ENCODE measurements at places on chromosomes 6 and 20.

GRCh38 chr6:153677522-153677921 lies 361.5 kb upstream of the OPRM1 start:
- DNase-seq, result no peak

DNA sequence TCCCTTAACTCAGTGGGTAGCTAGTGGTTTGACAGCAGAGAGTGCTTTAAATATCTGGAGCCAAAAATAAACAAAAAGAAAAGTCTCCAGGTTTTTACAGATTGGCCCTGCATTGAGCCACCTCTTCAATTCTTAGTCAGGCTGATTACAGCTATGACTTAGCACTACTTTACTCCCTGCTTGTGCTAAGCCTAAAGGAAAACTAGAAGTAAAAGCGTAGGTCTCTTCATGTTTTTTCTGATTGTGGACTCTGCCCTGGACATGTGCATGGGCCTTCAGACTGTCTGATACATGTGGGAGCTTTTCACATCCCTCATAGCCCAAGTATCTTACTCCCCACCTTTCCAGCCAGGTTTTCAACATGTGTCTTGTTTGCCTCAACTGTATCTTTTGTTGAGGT lies 33.3 kb downstream of the KPNA5 start:
- DNase-seq, result no peak

- no peak for DNase-seq
Measured at GRCh38 chr6:51199733-51200260, 381.1 kb downstream of the TFAP2B start.

DNA sequence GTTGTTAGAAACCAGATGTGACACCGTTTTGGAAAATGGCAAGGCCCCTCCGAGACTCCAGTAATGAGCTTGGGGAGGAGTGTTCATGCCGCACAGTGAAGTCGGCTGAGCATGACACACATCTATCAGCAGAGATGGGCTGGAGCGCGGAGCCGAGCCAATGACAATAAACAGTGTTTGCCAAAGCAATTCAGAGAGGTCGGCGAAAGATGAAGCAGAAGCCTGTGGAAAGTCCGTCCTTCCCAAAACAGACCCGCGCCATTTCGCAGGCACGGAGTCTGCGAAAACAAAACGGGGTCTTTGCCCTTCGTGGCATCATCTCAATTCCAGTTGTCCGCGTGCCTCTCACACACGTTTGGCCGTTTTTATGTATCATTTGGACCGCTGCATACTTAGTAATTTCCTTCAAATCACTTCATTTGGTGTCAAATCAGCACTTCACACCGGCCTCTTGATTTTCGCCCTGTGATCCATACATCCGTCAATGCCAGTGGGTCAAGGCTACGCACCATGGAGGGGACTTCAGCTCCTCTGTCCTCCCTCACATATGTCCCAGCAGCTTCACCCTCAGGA lies 71.3 kb downstream of the SULF2 start:
- no peak for DNase-seq

- no peak for DNase-seq
Measured at GRCh38 chr6:132286298-132287019, 114.8 kb downstream of the MOXD1 start.

GRCh38 chr6:108806171-108806570 lies 42.1 kb upstream of the ARMC2 start:
- DNase-seq, result no peak

DNA sequence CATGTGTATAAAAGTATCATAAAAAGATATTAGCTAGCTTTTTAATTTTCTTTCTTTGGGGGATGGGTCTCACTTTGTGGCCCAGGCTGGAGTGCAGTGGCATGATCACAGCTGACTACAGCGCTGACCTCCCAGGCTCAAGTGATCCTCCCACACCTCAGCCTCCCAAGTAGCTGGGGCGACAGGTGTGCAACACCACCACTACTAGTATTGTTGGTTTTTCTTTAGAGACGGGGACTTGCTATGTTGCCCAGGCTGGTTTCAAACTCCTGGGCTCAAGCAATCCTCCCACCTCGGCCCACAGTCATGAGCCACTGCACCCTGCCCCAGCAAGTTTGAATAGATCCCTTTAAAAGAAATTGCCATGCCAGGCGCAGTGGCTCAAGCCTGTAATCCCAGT lies 6.5 kb downstream of the TCFL5 start:
- DNase-seq, result no peak

DNA sequence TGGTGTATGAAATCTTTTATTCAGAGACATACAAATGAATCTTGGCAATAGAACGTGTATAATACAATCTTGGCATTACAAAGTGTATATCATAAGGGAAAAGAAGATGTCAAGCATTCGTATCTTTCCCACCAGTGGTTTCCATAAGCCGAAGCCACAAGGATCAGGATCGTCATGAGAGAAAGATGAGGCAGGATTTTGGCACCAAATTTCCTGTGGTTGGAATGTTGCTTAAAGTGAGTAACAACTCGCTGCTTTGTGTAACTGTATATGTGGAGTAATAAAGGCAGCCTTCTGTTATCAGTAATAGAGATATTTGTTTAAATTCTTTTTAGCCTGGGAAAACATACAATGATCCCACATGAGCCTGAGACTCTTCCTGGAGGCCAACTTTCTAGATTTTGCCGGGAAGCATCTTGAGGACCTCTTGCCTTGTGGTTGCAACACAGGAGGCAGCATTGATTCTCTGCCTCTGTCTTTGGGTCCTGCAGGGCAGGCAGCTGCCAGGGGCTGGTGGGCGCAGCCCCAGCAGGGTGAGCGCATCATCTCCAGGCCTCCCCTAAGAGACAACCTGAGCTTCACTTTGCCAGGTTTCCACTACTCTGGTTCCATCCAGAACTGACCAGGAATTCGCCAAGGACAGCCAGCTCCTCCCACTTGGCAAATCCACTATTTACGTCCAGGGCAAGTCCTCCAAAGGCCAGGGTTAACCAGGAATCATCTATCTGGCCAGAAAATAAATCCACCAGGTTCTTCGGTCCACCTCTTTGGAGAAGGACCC lies 230.9 kb upstream of the SULF2 start:
- no peak for DNase-seq

Measured in NCI-H187 (cell line).